Hematopoietic multipotent progenitor cell treated with erythropoietin and hydrocortisone succinate and interleukin-3 and kit ligand, for 15 days (in vitro differentiated cells): ENCODE measurements at places on chromosomes 3 and 15.

DNA sequence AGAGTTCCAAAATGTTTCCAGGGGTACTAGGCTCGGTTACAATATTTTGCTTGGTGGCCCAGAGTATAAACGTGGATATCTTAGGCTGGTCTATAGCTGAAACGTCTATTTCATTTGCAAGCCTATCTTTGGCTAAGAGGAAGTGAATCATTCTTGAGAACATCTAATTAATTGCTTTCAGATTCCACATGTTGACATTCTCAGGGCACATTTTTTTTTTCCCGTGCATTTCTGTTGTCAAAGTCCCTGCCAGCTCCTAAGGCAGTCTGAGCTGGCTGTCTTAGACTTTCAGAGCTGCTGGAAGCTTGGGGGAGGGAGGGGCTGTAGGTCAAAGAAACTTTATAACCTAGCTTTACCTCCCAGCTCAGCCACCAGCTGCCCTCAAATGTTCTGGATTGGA lies 23.2 kb upstream of the LAMP3 start:
- no peak for DNase-seq

DNA sequence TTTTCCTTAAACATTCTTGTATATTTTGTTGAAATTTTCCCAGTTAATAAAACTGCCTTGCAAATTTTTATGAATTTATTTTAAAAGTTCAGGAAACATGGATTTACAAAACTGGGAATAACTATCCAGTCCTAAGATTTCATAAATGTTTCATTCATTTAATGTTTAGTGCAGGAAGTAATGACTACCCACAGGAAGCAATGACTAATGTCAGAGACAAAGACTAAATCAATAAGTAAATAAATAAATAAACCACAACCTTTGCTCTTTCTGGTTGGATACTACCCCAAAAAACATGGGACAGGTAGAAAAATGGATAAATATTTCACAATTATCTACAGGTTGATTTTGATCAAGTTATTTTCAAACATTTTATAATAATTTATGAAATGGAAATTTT lies 48.8 kb upstream of the TMCO5A start:
- no peak for DNase-seq

GRCh38 chr3:149647285-149647684 lies 10.5 kb downstream of the WWTR1 start:
- DNase-seq: no peak

DNA sequence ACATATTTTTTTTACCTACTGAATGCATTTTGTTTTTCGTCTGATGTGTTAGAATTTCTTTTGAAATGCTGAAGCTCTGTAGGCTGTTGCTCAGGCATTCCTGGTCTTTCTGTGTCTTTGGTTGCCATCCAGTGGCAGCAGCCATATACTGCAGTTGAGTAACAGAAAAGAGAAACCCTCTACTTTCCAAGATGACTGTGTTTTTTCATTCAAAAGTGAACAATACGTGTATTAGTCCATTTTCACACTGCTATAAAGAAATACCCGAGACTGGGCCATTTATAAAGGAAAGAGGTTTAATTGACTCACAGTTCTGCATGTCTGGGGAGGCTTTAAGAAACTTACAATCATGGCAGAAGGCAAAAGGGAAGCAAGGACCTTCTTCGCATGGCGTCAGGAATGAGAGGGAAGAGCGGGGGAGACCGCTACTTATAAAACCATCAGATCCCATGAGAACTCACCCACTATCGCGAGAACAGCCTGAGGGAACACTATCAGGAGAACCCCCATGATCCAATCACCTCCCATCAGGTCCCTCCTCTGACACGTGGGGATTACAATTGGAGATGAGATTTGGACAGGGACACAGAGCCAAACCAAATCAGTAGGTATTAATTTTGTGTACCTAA lies 4.7 kb upstream of the GOLGA8B start:
- DNase-seq: peak; percentile 58

DNA sequence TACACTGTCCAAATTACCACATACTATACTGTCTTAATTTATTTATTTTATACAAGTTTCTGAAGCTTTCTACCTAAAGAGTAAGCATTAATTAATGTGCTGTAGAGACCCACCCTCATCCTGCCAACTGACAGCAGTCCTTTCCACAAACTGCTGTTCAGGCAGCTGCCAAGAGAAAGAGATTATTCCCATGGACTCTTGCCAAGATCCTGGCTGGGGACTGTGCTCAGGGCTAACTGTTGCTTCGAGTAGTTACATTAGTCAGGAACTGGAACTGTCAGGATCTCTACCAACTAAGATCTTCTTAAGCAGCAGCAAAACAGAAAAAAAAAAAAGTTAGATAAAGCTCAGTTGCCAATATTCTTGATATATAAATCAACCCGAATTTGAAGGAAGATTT lies 398.8 kb downstream of the MECOM start:
- DNase-seq: no peak

DNA sequence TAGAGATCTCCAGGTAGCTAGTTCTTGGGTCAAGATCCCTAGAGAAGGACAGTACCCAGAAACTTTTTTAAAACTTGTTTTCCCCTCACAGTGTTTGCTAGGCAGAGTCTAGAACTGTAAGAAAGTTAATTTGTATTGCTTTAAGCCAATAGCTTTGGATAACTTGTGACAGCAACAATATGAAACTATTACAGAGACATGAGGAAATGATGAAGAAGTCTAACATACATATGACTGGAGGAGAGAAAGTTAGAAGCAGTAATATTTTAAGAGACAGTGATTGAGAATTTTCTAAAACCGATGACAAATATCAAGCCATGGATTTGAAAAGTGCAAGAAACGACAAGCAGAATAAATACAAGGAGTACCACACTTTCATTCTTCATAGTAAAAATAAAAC lies 10.0 kb downstream of the HMG20A start:
- DNase-seq: no peak

DNA sequence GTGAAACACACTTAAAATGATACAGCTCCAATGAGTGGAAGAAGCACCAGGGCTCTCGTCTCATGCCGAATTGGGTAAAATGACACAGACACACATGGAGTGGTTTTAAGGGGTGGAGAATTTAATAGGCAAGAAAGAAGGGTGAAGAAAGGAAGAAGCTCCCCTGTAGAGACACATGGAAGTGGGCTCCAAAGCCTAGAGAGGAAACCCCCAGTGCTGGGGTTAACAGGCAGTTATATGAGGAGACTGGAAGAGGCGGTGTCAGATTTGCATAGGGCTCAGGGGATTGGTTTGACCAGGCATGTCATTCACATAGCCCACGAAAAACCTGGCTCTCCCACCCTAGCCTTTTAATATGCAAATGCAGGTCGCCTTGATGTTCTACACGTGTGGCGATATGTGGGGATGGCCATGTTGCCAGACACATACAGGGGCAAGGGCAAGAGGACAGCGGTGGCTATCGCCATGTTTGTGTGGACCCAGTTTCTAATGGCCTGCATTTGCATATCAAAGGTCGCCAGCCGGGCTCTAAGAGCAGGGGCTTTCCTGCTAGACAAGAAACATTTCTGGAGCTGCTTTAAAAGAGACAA lies 1.9 kb upstream of the DPH6 start:
- DNase-seq: no peak

DNA sequence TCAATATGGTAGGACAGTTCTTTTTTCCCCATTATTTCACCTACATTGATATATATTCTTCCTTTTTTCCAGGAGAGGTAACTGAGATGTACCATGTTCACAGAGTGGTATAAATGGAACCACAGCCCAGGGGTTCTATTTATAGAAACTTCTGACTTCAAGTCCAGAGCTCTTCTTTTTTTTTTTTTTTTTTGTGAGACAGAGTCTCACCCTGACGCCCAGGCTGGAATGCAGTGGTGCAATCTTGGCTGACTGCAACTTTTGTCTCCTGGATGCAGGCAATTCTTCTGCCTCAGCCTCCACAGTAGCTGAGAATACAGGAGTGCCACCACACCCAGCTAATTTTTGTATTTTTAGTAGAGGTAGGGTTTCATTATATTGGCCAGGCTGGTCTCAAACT lies 267.1 kb upstream of the TPRG1 start:
- DNase-seq: no peak

- no peak for DNase-seq
These were observed 182.3 kb downstream of the BBX start for GRCh38 chr3:107705046-107705445.

- no peak for DNase-seq
These were observed 300.2 kb upstream of the SLCO3A1 start for GRCh38 chr15:91553196-91553854.

DNA sequence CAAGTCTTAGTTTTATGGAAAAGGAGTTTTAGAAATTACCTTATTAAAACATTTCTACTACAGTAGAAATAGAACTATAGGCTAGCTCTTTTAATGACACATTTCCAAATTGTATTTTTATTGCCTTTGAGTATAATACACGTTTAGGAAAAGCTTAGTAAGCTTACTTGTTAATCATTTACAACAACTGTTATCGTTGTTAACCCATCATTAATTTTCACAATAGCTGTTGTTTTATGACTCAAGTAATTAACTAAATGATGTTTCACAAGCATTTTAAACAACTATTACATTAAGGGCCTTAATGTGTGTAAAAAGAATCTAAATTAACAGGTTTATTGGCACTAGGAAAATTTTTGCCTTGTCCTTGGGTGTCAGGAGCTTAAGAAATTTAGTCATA lies 120.5 kb upstream of the THRB start:
- DNase-seq: no peak

- DNase-seq: no peak
These were observed 280.8 kb downstream of the SHQ1 start for GRCh38 chr3:72567474-72567873.

DNA sequence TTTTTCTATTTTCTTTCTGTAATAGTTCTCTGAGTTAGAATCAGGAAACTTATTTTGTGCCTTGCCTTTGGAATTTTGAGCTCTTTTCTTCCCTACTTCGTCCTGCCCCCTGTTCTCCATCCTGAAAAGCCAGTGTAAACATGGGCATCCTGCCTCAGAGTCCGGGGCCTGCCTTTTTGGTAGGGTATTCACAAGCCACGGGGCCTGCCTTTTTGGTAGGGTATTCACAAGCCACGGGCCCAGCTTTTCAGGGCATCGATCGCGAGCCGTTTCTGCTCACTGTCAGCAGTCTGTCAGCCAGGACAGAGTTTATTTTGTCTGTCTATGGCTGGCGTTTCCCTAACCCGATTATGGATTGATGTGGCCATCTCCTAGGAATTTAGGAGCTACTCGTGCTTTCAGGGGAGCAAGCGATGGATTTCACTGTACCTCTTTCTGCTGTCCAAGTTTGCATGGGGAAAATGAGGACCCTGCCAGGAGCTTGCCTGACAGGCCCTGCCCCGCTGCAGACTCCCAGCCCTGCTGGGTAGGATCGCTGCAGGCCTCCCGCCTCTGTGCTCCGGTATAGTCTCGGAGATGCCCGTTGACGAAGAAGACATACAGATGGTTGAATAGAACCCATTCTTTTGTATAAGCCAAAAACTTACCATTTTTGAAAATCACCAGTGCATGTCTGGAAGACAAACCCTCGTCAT lies 12.8 kb downstream of the SYNM start:
- DNase-seq: no peak

DNA sequence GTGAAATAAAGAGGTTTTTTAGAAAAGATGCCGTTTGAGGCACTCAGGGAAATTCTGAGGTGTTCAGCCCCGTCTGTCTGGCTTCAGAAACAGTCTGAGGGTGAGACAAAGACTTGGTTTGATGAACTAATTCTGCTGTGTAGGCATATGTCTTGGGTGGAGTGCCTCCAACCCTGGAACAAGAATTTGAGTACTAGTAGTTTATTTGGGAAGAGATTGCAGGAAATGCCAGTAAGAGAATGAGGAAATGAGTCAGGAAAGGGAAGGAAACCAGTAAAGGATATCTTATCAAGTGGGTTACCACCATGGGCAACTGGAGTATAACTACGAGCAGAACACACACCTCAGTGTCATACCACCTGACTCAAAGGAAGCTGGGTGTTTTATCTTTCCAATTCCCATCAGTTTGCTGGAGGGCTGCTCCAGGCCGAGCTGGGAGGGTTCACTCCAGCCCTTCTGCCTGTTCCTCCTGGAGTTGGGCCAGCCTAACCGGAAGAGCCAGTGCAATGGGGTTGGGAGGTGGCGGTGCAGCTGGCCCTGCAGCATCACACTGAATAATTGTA lies 75.3 kb downstream of the TGFBR2 start:
- no peak for DNase-seq

DNA sequence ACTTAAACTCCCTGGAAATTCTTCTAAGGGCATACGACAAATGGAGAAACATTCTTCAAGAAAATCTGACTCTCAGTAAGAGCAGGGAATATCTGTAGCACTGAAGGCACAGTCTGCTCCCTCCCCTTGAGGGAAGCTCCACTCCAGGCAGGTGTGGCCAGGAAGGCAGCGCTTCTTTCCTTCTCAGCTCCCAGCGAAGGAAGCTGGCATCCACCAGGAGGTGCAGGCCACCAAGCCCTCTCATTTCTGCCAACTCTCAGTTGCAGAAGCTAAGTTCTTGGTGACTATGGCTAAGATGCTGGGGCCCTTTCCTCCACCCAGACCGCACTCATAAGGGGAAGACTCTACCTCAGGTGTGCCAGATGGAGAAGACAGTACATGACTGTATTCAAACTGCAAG lies 37.7 kb upstream of the SLC41A3 start:
- DNase-seq: no peak

GRCh38 chr3:11367143-11367693 lies 95.0 kb downstream of the ATG7 start:
- no peak for DNase-seq

GRCh38 chr15:70357453-70357852 lies 259.7 kb upstream of the TLE3 start:
- no peak for DNase-seq

DNA sequence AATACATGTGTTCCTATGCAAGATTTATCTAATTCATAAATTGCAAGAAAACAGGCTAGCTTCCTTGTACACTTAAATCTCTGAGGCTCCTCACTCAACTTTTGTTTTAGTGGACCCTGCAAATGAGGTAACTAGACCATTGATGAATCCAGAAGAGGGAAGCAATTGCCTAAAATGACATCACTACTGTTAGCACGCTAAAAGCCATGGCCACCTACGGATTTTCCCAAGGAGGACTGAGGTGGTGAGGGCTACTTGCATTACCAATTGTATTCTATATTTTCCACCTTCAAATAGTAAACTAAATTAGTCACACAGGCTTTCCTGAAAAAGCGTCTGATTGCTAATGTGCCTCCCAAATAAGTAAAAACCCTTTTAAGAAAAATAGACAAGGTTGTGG lies 140.7 kb downstream of the GADL1 start:
- DNase-seq: no peak

GRCh38 chr15:101539492-101539891 lies 50.0 kb upstream of the PCSK6 start:
- DNase-seq: no peak

- no peak for DNase-seq
These were observed 164.9 kb downstream of the NR2F2 start for GRCh38 chr15:96495386-96495785.

GRCh38 chr3:50453907-50454306 lies 49.5 kb downstream of the CACNA2D2 start:
- no peak for DNase-seq

DNA sequence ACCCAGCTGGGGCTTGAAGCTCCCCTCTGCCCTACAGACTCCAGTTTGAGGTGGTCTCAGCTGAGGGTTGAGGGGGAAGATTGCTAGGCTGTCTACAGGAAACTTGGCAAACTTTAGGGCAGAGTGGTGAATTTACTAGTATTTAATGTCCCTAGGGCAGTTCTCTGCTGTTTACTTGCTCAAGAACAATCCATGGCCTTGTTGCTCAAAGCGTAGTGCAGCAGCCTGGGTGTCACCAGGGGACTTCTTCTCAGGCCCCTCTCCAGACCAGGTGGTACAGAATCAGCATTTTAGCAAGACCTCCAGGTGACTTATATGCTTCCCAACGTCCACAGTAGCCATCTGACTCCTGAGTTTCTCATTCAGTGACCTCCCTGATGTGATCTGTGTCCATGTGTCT lies 188.9 kb downstream of the NR1D2 start:
- no peak for DNase-seq
